ENCODE measurements at places on chromosomes 1 and 21.
A peak's percentile ranks its signal among the peaks of the same experiment; 100 is the strongest.

DNA sequence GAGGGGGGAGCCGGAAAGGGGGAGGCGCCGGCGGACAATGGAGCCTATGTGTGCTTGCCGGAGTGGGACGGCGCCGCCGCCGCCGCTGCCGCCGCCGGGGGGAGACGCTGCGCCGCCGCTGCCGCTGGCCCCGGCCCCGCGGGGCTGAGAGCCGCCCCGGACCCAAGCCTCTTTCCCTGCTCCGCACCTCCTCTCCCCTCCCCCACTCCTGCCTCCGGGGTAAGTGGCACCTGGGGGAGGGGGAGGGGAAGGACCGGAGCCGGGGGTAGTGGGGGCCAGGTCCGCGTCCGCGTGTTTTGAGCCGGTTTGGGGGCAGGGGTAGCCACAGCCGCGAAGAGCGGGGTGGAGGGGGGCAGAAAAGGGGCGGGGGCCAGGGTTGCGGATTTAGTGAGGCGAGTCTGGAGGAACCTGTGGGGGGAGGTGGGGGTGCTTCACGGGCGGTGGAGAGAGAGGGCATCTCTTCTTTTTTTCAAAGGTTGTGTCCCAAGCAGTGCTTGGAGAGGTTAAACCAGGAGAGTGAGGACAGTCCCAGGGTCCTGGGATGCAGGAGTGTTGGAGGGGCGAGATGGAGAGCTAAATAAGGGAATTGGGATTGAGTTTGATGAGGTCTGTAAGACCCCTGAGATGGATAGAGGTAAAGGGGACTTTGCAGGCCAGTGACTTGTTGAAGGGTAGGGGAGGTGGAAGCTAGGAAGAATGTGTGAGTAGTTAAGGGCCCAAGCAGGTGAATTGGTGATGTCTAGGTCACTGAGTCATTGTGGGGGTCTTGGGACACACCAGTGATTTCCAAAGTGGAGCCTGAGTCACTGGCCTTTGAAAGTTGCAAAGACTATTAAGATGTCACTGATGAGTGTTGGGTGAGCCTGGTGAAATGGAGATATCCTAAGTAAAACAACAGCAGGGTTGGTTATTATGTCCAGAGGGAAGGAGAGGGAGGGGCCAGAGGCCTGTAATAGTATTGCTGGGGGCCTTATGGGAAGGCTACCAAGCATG, 59.1 kb downstream of the BCL9 start:
- DNase-seq: no peak

GRCh38 chr1:11362547-11363021, 89.6 kb downstream of the UBIAD1 start:
- no peak for DNase-seq

- no peak for DNase-seq
These were observed 115.1 kb downstream of the SPATA6 start for GRCh38 chr1:48356901-48357300.

DNA sequence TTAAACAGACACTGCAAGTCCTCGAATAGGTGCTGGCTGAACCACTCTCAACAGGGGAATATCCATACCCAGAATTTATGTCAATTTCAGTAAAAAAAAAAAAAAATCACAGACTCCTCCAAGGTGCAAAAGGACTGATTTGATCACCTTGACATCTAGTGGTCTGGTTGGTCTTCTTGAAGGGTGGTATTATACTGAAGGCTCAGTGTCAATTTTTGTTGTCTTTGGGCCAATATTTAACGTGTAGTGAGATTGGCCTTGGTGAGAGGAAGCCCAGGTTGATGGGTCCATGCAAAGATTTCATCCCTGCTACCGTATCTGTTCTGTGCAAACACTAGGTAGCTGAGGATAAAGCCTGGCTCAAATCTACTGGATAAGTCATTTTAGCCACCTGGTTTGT, 4.0 kb upstream of the GBP5 start:
- DNase-seq: no peak

GRCh38 chr1:229582011-229582694, 23.6 kb upstream of the ABCB10 start:
- no peak for DNase-seq

DNA sequence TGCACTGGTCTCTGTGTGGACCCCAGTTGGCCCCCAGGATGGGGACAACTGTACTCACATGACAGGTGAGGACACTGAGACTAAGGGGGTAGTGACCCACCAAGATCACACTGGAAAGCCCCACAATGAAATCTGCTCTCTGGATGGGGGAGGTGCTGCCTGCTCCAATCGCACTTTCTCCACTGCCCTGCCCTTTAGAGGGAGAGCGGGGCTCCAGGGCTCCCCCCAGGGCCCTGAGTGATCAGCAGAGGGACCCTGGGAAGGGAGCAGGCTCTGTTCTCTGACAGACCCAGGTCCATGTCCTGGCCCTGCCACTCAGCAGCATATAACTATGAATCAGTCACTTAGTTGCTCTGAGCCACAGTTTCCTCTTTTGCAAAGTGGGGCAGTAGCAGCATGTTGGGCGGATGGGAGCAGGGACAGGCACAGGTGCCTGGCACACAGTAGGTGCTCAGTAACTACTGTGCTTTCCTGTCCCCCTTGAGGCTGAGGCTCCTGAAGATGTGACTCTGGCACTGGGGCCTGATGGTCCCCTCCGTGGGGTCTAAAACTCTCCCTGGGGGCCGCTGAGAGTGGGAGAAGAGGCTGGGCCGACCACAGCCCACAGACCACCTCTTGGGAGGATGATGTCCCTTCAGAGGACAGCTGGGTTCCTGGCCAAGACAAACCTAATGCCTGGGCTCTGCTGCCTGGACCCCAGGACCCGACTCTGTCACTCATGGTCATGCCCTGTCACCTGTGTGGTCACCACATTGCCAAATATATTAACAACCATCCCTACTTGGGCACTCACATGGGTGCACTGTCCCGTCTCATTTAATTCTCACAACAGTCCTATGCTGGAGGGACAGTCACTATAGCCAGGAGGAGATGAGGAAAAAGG, 222.7 kb downstream of the PTPRU start:
- no peak for DNase-seq

GRCh38 chr1:34199927-34200326, 23.2 kb downstream of the C1orf94 start:
- DNase-seq: no peak

- no peak for DNase-seq
These were observed 63.3 kb upstream of the ATP2B4 start for GRCh38 chr1:203563291-203563690.

DNA sequence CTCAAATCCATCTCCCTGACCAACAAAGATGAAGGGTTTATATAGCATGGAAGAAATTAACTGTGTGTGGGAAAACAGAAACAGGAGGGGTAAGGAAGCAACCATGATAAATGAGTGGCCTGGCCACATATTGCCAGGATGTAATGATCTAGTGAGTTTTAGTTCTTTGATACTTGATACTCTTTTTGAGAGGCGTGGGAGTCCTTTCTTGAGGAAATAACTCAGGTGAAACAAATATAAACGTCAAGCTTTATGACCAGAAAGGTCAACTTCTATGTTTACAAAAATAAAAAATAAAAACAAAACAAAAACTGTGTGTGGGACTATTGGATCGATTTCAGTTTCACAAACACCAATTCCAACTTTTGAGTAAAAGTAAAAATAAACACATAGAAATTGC, 860.8 kb upstream of the B3GALT2 start:
- no peak for DNase-seq

DNA sequence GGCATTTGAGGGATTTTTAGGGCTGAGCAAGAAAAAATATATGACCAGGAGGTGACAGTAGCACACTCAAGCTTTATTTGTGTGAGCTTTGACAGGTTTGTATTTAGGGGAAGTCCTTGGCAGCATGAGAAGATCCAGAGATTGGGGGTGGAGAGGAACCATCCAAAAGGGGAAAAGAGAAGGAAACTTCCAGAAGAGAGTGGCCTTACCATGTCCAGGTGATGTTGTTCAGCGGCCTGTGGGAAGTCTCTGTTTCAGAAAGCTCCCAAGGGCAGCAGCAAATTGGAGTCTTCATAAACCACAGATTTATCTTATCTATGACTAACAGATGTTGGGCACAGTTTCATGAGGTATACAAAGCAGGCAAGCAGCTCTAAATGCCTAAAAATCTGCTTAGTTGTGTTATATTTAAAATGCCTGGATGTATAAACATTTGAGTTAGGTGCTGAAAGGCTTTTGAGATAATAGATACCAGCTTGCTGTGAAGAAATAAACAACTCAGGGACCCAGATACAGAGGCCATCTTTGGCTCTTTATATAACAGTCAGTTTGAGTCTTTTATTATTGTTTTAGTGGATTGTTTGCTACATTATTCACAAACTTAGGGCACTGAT, 21.2 kb upstream of the ADAR start:
- no peak for DNase-seq

DNA sequence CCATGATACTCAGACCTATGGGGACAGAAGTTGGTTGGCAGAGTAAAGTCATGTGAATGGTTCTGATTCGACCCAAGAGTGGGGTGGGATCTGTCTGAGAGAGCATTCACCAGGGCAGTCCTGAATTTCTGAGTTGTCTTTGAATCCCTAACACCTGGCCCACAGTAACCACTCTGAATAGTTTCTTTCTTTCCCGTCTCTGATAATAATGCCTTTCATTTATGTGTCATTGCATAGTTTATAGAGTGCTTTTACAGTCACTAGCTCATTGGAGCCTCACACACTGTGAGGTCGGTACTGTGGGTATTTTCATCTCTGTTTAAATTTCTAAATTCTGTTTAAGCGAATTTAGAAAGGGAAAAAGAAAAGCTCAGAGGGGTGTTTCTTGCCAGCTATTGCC, 147.1 kb downstream of the C1orf21 start:
- DNase-seq: no peak

DNA sequence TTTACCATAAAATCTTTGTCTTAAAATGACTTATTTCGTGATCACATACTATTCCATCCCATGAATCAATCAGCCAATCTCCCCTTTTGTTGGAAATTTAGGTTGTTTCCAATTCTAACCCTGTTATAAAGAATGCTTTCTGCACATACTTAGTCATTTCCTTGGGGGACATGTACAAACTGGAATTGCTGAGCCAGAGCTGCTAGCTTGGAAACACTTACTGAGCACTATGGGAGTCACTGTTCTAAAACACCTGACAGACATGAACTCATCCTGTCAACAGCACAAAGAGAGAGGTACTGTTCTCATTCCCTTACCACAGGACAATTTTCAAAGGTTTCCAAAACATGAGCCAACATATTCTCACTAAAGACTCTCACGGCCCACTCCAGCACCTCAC, 32.1 kb downstream of the AK2 start:
- DNase-seq: no peak

- DNase-seq: no peak
These were observed 107.6 kb upstream of the NFIA start for GRCh38 chr1:60974524-60975372.

GRCh38 chr1:162674034-162674608, 41.9 kb downstream of the DDR2 start:
- no peak for DNase-seq

DNA sequence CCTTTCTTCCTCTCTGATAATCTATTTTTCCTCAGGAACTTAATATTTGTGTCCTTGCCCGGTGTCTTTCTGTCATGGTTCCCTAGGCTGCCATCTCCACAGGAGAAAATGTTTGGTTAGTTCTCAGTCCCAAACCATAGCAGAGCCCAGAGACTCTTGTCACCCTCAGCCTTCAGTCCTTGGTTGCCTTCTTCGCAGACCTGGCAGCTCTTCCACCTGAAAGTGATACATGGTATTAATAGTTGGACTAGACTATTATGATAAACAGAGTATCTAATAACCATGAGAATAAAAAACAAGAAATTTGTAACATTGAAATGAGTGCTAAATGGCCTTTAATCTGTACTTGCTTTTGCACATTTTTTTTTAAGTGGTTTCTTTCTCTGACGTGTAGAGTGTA, 26.5 kb downstream of the PTBP2 start:
- DNase-seq: no peak

DNA sequence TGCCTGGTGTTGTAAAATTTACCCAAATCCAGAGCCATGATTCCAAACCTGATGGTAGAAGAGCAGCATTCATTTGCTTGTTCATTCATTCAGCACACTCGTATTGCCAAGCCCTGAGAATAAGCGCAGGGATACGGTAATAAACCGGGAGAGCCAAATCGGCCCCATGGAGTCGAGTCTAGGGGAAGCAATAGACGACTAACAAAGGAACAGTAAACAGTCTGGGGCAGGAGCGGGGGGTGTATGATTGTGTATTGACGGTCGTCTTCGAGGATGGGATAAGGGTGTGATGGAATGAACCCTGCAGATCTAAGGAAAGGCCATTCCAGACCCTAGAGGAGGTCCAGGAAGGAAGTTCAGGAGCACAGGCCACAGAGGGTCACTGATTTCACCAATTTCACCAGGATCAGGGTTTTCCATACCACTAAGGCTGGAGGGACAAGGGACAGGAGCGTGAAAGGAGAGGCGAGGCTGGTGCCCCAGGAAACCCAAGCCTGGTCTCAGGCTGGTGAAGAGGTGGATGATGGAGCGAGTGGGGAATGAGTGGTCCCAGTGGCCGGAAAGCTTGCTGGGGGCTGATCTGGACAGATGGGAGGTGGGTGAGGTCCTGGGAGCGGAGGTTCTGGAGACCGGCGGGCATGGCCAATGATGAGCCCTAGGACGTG, 61.1 kb upstream of the PDE9A start:
- no peak for DNase-seq

GRCh38 chr21:39103689-39104088, 79.6 kb downstream of the PSMG1 start:
- DNase-seq: no peak

DNA sequence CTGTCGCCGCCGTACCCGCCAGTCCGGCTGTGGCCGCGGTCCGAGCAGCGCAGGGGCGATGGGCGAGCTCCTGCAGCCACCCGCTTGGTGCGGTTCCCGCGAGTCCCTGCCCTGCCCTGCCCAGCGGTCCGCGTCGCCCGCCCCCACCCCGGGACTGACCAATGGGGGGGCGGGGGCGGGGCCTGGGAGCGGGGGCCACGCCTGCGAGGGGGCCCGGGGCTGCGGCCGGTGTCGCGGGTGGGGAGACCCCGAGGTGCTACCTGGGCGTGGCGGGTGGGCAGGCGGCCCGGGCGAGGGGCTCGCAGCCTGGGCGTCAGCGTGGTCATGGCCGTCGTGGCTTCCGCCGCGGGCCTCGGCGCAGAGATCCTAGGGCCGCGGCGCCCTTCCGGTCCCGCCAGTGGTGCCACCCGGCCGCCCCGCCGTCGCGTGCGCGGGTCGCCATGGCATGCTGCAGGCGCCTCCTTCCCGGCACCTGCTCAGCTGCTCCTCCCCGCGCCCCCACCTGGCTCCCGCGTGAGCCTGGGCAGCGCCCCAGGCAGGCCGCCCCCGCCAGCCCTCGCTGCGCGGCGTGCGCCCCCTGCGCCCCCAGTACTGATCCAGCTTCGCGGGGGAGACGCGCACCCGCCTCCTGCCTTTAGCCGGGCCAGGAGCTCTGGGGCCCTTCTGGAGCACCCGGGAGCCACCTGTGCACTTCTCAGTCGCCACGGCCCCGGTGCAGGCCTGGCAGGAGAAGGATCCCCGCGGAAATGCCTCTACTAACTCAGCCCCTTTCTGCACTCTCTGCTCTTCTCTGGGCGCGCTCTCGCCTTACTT, at the start of gene BMP8B:
BMP8B (minus strand) TSS at position 108 of the 813 bp plus-strand sequence. CDS start 380 bp downstream, outside the sequence.
- DNase-seq: peak; percentile 28

GRCh38 chr21:39712976-39713375, 32.0 kb upstream of the IGSF5 start:
- no peak for DNase-seq

DNA sequence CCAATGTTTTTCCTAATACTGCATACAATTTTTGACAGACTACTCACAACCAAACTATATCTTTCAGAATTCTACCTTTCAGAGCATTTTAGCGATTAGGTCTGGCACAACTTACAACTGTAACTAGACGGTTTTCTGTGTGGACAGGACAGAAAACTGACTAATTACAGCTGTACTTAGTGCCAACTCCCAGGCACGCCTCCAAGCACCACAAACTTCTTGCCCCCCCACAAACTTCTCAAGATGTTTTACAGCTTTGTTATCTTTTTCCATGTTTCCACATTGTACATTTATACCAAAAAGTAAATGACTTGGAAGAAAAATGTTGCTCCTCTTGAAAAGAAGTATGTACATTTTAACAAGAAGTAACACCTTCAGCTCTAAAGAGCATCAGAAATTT, 13.8 kb downstream of the LYST start:
- no peak for DNase-seq
